SK-N-DZ (cell line): ENCODE measurements at places on chromosomes 16 and 17.

GRCh38 chr16:23025692-23026307 lies 123.5 kb downstream of the USP31 start:
- peak; percentile 68 for DNase-seq

GRCh38 chr17:33896263-33896662 lies 358.8 kb upstream of the CCL2 start:
- DNase-seq: no peak

DNA sequence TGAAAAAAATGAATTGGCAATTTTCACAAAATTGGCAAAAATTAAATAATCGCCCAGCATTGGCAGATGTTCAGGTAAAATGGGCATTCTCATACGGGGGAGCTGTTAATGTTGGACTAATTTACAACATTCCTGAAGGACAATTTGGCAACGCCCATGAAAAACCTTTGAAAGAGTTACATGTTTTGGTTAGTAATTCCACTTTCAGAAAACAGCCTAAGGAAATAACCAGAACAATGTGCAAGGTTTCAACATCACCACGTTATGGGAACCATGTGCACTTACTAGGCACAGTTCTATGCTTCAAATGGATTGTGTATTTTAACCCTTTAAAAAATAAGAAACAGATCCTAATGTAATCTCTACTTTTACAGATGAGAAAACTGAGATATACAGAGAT lies 62.7 kb downstream of the CDYL2 start:
- DNase-seq: no peak

GRCh38 chr16:48340054-48340453 lies 45.2 kb downstream of the SIAH1 start:
- DNase-seq: no peak

- peak; percentile 58 for DNase-seq
Observed at GRCh38 chr17:30095507-30096244, 20.9 kb upstream of the NSRP1 start.

DNA sequence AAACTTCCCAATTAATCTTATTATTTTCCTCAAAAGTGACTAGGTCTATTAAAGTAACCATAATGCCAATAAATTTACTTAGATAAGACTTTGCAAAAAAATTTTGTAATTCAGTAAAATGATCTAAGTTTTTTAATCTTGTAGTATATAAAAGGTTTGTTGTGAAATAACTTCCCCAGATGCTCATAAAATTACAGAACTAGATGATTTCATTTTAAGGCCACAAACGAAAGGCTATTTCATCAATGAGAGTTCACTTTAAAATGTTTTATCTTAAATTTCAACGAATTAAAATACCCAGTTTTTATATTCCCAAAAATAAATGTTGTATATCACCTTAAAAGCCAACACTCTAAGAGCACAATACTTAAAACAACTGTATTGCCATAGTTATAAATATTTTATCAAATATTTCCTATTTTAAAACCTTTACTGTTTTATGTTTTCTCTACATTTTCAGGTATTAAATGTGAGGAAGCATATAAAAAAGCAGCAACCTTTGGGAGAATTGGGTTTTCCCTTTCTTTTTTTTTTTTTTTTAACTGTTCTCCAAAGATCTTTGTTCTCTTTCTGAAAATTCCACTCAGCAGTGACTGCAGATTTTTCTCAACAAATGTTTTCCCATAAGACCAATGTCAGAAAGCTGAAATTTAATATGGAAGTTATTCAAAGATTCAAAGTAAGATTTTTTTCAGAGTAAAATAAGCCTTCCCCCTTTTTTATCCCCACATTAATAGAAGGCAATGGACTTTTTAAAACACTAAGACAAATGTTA lies 169.9 kb downstream of the CYB561 start:
- no peak for DNase-seq

DNA sequence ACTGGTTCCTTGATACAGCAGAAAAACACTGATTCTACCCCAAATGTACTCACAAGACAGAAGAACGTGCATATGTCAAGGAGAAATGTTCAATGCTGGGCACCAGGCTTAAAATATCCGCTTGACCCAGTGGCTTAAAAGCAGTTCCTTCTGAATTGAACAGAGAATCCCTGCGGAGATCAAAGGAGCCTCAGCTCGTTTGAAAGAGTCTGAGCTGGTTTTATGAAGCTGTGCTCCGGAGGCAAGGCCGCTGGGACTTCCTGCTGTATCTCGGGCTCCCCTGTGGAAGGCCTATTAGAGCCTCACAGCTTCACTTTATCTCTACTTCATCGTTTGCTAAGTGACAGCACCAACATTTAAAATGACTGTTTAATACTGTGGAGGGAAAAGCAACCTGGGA lies 2.2 kb downstream of the LMF1 start:
- DNase-seq: no peak

DNA sequence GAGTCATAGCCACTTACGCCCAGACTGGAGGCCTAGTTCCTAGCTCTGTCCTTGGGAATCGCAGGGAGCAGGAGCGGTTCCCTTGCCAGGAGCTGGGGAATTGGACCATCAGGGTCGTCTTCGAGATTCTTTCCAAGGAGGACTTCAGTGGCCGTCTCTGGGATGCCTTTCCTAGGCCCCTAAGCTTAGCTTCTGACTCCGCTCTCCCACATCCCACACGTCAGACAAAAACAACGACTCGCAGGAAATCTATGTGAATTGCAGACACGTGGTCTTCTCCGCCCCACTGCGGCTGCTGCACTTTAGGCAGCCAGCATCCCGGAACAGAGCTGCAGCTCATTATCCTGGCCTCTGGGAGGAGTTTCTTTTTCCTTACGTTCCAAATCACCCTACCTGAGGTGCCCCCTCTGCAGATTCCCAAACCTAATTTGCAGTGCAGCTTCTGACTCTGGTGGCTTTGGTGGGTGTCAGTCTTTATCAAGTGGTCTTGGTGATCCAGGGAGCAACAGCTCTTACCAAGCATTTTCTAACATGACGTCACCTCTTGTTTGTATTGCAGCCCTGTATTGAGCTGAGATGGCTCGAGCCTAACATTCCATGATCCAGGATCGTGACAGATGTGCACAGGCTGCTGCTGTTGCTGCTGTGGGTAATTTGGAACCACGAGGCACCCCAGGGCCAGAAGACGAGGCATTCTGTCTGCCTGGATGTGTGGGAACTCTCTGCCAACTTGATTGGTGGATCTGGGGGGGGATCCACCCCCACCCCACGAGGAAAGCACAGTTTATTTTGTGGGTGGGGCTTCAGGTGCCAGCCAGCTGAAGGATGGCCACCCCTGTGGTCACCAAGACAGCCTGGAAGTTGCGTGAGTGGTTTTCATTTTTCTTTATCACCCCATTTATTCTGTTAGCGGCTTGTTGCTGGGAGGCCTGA lies 1.1 kb downstream of the KATNB1 start:
- peak; percentile 47 for DNase-seq

DNA sequence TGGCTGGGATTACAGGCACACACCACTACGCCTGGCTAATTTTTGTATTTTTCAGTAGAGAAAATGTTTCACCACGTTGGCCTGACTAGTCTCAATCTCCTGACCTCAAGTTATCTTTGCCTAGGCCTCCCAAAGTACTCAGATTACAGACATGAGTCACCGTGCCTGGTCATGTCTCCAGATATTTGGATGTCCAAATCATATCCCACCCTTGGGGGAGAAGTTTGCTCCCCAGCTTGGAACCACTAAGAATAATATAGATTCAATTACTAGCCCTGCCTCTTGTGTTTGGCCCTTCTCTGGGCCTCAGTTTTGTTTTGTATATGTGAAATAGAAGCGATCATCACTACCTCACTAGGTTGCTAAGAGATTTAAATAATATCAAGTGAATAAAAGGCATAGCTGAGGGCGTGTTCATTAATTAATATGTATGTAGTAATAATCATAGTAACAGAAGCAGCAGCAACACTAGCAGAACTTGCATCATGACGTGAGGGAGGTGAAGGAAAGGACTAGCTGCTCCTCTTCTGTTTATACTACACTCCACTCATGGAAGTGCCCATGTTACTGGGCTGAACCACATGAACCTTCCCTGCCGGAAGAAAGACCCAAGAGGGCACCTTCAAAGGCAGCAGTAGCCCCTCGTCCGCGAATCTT lies 253.6 kb upstream of the XYLT1 start:
- no peak for DNase-seq

DNA sequence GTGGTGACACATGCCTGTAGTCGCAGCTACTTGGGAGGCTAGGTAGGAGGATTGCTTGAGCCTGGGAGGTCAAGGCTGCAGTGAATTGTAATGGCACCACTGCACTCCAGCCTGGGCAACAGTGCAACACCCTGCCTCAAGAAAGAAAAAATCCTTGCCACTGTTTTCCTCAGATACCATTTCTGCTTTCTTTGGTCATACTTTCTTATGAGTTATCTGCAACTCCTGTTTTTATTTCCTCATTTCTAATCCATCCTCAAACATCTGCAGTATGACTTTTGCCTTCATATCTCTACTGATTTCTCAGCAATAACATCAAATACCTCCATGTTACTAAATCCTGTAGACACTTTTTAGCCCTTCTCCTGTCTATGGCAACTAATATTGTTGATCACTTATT lies 3.1 kb upstream of the AP2B1 start:
- no peak for DNase-seq

- DNase-seq: no peak
Observed at GRCh38 chr16:23274968-23275367, 27.1 kb upstream of the SCNN1B start.

GRCh38 chr17:48637323-48638260 lies 11.4 kb upstream of the HOXB9 start:
- DNase-seq: no peak

GRCh38 chr16:72992142-72992601 lies 55.8 kb downstream of the ZFHX3 start:
- peak; percentile 90 for DNase-seq

DNA sequence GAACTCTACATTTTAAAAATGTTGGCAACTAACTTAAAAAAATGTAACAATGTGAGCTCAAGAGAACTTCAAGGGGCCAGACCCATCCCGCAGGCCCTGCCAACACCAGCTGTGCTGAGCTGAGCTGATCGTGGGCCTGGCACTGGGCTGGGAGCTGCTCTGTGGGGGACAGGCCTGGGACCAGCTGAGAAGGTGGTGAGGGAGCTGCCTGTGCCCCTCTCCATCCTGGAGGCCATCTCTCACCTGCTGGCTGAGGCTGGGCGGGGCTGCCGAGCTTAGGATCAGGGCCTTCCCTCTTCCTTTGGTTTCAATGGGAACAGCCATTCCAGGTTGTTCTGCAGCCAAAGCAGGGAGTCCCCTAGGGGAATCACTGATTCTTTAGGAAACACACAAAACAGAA lies 58.2 kb downstream of the IL21R start:
- DNase-seq: no peak

GRCh38 chr17:38727736-38728135 lies 2.4 kb upstream of the CISD3 start:
- no peak for DNase-seq

DNA sequence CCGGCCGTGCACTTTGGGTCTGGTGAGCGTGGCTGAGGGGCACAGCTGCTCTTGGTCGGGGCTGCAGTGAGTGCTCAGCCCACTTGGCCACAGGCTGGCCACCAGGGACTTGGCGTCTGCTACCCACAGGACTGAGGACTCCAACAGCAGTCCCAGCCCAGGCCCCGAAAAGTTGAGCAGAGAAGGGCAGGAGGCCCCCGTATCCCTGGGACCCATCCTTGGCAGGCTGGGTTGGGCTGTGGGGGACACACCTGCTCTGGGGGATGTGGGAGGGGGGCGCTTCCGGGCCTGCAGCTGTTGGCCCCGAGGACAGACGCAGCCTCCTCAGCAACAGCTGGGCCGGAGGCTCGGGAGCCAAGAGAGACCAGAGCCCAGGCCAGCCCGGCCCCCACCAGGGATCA lies 19.4 kb upstream of the SSTR5 start:
- DNase-seq: no peak

DNA sequence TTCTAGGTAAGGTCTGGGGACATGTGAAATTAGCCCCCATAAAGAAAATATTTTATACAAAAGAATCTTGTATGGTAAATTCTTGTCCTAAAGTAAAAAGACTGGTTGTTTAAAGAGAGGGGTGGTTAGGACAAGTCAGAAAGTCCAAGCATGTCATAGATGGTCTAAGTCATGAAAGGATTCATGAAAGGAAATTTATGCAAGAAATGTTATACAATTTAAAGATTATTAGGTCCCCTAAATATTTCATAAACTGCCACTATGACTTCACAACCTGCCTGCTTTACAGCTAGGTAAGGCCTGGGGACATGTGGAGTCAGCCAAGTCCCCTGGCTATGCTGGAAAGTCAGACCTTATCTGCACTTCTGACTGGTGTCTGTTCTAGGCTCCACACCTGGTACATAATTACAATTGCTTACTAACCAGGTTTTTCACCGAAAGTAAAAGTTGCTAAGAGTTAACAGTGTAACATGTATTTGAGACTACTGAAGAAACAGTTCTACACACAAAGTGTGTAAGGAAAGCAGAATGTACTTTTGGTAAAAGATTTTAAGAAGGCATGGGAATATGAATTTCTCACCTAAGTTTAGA lies 17.0 kb downstream of the N4BP1 start:
- DNase-seq: no peak

DNA sequence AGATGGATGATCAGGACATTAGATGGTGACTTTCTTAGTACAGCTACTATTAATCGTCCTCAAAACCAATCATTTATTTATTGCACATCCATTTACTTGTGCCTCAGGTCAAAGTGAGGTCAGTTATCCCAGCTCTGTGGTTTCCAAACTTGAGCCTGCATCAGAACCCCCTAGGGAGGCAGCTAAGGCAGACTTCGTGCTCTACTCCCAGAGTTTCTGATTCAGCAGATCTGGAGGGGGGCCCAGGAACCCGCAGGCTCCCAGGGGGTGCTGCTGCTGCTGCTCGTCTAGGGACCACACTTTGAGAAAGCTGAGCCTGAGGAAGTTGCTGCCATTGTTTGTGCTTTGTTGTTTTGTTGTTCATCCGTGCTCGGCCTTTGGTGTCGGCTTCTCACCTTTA lies 44.0 kb upstream of the CLEC18B start:
- no peak for DNase-seq

GRCh38 chr16:15518381-15519351 lies 84.3 kb downstream of the BMERB1 start:
- no peak for DNase-seq

GRCh38 chr16:59733321-59733720 lies 999.2 kb upstream of the GOT2 start:
- no peak for DNase-seq

GRCh38 chr16:13453938-13454553 lies 465.9 kb upstream of the ERCC4 start:
- peak; percentile 9 for DNase-seq

DNA sequence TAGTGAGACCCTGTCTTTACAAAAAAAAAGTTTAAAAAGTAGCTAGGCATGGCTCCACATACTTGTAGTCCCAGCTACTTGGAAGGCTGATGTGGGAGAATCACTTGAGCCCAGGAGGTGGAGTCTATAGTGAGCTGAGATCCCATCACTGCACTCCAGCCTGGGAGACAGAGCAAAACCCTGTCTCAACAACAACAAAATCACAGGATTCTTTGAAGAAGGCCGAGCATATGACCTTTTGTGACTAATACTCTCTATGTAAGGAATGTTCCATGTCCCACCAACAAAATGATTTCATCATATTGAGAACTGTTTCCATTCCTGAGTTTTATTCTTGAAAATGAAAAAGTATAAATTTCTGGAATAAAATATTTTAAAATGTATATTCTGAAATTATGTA lies 58.9 kb upstream of the EFCAB3 start:
- no peak for DNase-seq
